Left cardiac atrium (tissue), 4 donors: ENCODE measurements at places on chromosomes 11 and 22. TPM values are rescaled to one million over a fixed set of nuclear protein-coding genes. Genes with fewer than 3 reads are reported as not detected.

DNA sequence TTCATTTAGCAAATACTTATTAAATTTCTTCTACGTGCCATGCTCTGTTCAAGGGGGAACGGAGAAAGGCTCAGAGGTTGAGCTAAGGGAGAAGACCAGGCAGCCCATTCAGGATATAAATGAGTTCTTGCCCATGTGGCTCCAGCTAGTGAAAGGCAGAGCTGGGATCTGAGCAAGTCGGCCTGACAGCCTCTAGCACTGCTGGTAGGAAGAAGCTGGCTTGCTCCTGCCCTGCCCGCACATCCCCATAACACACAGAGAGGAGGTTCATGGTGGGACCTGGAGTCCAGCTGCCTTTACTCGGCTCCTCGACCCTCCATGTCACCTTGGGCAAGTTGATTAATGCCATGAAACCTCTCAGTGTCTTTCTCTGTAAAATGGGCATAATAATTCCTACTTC lies 2.0 kb downstream of the SLC15A3 start:
- DNase-seq = no peak

DNA sequence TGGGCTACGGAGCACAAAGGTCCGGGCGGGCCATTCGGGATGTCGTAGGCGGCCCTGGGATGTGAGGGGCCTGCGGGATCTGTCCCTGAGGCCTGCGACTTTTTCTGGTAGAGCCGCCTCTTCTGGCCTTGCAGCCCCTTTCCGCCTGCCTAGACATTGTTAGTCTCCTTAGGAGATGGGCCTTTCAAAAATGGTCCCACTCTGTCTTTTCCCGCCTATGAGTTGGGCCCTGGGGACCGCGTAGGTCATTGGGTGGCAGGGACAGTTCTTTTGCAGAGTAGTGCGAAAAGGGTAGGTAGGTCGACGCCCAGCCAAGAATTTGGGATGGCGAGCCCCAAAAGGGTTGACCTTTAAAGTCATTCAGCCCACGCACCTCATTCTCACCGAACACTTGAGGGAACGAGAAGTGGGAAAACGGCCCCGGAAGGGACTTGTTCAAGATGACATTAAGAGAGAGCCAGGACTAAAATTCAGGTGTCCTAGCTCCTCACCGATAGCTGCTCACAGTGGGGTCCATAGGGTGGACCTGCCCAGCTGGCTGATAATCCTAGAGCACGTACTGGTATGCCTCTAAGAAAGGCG lies 785 bp downstream of the OTUB1 start:
- no peak for DNase-seq

Gene CKAP5
- total RNA-seq = 56.3 TPM

- no peak for DNase-seq
Observed at GRCh38 chr11:122789907-122790306, 48.4 kb upstream of the CRTAM start.

Gene PDE2A
- 41.6 TPM for total RNA-seq

- no peak for DNase-seq
Observed at GRCh38 chr22:23752750-23753149, 1.5 kb downstream of the VPREB3 start.

- no peak for DNase-seq
Observed at GRCh38 chr11:93251922-93252321, 54.1 kb upstream of the SLC36A4 start.

DNA sequence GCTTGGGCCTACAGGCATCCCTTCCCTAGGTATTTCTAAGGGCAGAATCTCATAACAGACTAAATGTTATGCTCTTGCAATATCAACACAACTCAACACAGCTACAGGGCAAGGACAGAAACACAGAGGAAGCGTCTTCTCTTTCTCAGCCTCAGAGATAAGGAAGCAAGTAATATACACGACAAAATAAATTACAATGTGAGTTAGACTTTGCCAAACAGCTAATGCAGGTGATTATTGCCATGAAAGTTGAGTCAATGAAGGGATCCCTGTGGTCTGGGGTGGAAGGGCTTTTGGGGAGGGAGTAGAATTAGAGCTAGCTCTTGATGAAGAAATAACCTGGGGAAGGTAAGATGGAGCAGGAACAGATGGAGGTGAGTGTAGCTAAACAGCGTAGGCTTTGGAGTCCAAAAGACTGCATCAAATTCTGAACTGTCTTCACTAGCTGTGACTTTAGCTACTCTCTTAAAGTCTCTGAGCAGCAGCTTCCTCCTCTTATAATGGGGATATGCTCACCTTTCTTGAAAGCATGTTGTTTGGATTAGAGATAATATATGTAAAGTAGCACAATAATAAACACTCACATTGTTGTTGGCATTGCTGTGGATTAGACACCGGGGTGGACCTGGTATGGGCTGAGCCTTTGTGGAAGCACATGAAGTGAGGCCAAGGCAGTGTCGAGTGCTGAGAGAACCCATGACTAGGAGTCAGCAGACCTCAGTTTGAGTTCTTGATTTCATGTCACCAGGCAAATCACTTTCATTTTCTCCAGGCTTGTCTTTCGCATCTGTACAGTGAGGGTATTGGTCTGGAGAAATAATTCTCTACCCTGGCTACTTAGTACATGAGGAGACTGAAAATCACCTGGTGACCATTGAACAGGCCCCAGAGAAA lies 41.0 kb upstream of the AQP11 start:
- DNase-seq = no peak

Gene TEAD1
- 89.6 TPM for total RNA-seq

GRCh38 chr11:87462171-87462570 lies 424.4 kb downstream of the TMEM135 start:
- DNase-seq = no peak

GRCh38 chr11:70498171-70498571 lies 99.8 kb downstream of the CTTN start:
- DNase-seq = no peak

DNA sequence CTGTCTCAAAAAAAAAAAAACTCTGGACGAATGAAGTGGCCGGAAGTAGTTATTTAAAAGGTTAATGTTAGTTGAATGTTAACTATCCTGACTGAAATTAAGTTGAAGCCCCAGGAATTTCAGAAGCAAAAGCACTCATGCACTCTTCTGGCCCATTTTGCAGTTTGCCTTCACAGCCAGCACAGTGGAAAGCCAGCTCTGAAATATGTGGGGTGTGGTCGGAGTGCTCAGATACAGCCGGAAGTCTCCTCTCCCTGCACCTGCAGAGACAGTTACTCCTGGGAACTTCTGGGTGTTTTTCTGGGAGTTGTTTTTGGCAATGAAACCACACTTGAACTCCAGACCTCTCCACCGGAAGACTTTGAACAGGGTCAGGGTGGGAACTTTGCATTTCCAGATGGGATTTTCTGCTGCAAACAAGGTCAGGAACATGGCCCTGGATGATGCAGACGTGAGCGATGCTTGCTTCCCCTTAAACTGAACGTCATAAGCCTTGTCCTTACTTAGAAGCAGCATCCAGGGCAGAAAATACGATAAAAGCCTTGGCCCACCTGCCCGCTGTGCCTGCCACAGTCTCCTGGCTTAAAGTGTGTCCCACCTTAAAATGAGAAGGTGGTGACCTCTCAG lies 21.5 kb upstream of the CABP2 start:
- no peak for DNase-seq

- no peak for DNase-seq
Observed at GRCh38 chr11:29486301-29486700, 530.5 kb downstream of the KCNA4 start.

DNA sequence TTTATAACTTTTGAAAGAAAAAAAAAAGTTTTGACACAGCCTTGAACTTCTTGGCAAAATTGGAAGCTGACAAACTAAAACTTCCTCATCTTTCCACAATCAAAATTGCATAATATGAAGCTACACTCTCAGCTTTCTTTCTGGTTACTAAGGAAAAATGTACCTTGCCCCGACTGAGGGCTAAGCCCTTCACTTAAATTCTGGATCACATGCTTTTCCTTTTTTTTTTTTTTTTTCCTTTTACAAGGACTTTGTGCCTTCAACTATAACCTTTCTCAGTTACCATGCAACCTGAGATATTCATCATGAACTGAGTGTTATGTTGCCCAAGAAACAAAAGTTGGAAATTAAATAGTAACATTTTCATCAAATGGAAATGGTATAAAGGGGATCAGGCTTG lies 188.5 kb upstream of the CARD18 start:
- DNase-seq = no peak

DNA sequence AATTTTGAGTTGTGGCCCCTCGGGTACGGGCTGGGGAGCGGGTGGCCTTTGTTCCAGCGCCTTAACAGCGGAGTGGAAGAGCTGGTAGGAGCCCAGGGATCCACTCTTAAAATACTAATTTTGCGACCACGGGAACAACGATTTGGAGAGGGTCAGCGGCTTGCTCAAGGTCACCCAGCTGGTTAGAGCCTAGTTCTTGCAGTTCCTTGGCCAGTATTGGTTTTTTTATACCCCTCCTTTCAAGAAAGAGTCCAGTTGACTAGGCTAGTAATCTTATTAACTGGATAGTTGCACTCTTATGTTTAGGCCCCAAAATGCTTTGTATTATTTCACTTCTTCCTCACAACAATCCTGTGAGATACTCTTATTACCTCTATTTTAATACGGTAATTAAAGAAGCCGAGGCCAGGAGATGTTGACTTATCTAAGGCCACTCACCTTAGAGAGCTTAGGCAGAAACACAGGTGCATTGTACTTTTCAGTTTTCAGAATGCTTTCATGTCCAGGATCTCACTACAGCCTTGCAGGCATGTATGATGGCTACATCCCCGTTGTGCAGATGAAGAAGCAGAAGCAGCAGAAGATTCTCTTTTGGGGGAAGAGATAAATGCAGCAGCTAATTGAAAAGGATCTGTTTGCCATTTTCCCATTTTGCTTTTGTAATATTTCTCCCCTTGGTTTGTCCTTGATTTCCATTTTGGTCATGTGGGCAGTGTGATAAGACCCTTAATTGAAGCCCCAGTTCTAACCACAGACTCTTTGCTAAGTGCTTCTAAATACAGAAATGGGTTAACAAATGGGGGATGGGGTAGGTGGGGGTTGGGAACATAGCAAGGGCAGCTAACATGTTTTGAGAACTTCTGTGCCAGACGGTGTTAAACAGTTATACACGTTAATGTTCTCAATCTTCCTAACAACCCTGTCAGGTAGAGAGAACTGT lies 1.4 kb downstream of the SREBF2 start:
- no peak for DNase-seq
